ENCODE measurements at places on chromosomes 13 and 19.

GRCh38 chr19:17861542-17862402 is 2.1 kb downstream of the RPL18A start:
- no peak for DNase-seq

GRCh38 chr19:39296055-39296645 is at the start of gene IFNL1:
IFNL1 (plus strand) TSS chr19:39296407; CDS start chr19:39296422, 15 bp downstream.
- no peak for DNase-seq

GRCh38 chr13:95703576-95703975 is 26.6 kb downstream of the DNAJC3 start:
- no peak for DNase-seq

DNA sequence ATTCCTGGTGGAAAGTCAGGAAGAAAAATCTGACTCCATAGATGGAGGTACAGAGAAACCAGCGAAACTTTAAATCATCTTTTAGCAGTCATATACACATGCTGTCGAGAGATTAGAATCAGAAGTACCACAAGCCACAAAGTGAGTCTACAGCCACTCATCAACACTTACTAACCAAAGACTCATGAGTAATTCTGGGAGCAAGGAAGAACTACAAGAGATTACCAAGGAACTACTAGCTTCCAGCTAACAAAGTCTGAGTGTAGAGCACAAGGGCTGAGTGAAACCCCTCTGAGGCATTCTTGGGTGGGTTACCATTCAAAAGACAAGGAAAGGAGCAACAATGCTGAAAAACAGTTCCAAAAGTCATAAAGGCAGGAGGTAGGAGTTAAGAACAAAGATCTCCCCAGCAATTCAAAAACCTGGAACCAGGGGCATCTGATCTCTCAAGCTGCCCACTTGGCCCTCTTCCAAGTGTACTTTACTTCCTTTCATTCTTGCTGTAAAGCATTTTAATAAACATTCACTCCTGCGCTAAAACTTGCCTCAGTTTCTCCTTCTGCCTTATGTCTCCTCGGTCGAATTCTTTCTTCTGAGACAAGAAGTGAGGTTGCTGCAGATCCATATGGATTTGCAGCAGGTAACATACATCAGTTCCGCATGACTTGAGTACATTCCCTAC is 13.0 kb downstream of the RBM26 start:
- no peak for DNase-seq

DNA sequence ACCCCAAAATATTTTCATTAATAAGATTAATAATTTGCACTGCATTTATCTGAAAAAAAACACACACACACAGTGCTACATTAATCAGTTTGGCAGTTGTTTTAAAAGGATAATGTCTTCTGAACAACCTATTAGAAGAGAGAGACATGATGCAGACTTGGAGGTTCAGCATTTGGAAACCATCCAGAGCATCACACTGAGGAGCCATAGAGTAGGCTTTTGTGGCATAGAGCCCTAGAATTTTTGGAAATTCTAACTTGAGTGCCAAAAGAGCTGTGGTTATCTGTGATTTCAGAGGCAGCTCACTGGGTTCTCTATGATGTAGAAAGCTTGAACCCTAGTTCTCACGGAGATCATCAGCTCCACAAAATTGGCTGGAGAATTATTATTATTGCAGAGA is 90.2 kb downstream of the RFC3 start:
- DNase-seq = no peak

DNA sequence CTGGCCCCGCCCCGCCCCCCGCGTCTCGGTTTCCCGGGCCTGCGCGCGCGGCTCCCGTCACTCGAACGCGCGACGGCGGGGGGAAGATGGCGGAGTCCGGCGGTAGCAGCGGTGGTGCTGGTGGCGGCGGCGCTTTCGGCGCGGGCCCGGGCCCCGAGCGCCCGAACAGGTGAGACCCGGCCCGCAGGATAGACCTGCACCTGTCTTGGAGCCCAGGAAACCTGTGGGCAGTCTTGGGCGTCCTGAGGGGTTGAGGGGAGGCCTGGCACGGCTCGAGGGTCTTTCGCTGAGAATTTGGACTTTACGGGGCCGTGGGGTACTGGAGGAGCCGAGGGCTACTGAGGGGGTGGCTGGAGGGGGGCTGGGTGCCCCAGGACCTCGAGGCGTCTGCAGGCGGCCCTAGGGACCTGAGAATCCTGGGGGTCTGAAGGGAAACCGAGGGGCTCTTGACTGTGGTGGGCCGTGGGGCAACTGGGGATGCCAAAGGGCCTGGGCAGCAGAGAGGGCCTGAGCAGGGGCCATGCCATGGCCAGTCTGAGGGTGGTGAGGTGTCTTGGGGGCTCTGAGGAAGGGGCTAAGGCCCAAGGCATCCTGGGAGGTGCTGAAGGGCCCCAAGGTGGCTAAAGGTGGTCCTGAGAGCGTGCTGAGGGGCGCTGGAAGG is at the start of gene KLHL26:
KLHL26 (plus strand) TSS at position 60 of the 661 bp plus-strand sequence; CDS start at position 87, 27 bp downstream.
- DNase-seq = no peak

DNA sequence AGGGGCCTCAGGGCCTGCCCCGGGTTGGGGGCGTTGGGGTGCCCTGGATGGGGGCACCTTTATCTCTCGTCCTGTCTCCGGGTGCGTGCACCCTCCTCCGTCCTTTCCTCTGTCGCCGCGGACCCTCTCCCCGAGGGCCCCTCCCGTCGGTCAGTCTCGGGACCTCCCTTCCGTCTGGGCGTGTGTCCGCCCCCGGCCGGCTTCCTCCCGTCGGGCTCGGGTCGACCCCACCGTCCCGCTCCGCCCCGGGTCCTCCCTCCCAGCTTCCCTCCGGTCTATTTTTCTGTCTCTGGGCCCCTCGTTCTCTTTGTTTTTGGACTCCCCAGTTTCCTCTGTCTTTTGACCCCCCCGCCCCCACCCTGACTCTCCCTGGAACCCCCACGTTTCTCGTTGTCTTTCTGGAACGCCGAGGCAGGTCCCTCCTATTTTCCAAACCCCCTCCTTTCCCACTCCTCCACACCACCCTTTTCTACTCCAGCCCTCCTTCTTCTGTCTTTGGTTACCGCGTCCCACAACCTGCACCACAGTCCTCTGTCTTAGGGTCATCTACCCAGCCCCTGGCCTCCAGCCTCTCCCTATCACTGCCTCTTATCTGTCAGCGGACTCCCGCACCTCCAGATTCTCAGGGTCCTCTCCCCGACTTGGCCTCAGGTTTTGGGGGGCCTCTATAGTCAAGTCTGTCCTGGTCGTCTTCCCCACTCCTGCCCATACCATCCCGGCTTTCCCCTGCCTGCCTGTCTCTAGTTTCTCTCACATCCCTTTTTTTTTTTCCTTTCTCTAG is 757 bp downstream of the EGLN2 start:
- DNase-seq = no peak

DNA sequence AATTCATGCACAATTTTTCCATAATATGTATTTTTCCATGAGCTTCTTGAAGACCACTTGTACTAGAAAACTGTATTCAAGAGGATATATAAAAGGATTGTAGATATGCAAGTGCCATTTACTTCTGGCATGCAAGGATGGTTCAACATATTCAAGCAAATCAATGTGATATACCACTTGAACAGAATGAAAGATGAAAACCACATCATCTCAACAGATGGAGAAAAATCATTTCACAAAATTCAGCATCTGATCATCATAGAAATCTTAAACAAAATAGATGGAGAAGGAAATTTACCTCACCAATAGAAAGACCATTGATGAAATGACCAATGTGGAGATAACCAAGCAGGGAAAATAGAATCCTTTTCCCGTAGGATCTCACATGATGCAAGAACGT is 5.1 kb upstream of the ZNF816 start:
- no peak for DNase-seq

DNA sequence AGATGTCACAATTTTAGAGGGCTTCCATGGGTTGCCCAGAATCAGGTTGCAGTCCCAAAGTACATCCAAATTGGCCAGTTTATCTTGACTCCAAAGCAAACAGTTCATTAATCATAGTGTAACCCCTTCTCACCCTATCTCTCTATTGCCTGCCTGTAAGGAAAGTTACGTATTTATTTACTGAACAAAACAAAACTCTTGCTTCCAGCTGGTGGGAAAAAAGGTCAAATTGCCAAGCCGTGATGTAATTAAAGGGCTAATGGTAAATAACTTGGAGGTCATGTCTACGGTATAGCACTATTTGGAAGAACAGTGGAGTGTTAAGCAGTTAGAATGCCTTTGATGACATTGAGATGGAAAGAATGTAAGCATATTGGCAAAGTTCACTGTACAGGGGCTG is 214.0 kb downstream of the DLEU7 start:
- DNase-seq = no peak

- no peak for DNase-seq
These were observed 11.4 kb upstream of the PEPD start for GRCh38 chr19:33532859-33533460.

- DNase-seq = no peak
These were observed 93.5 kb upstream of the MRI1 start for GRCh38 chr19:13670846-13671245.

DNA sequence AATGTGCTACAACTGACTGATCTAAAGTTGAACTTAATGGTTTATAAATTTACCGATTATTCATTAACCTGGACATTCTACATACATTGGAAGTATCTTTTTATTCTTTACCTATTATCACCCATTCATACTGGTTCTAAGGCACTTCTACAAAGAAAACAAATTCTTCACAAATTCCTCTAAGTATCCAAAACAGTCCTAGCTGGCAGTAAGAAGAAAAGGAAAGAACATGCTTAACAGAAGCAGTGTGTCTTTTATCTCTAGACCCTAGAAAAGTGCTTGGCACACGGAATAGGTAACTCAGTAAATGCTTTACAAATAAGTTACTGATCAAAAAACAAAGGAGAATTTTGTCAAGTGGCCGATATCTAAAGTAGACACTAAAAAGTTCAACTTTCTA is 32.8 kb downstream of the TSC22D1 start:
- no peak for DNase-seq

GRCh38 chr13:102800145-102801041 is 1.5 kb downstream of the BIVM start:
- peak; percentile 65 for DNase-seq

- no peak for DNase-seq
These were observed 61.2 kb downstream of the KLF2 start for GRCh38 chr19:16385821-16386220.

- no peak for DNase-seq
These were observed 11.4 kb downstream of the AKT2 start for GRCh38 chr19:40273469-40274360.

- no peak for DNase-seq
These were observed 25.3 kb upstream of the SLC46A3 start for GRCh38 chr13:28744091-28744536.

- no peak for DNase-seq
These were observed 899.5 kb upstream of the SLC10A2 start for GRCh38 chr13:103965506-103966243.

GRCh38 chr13:42405665-42406390 is 133.9 kb downstream of the AKAP11 start:
- DNase-seq = no peak

DNA sequence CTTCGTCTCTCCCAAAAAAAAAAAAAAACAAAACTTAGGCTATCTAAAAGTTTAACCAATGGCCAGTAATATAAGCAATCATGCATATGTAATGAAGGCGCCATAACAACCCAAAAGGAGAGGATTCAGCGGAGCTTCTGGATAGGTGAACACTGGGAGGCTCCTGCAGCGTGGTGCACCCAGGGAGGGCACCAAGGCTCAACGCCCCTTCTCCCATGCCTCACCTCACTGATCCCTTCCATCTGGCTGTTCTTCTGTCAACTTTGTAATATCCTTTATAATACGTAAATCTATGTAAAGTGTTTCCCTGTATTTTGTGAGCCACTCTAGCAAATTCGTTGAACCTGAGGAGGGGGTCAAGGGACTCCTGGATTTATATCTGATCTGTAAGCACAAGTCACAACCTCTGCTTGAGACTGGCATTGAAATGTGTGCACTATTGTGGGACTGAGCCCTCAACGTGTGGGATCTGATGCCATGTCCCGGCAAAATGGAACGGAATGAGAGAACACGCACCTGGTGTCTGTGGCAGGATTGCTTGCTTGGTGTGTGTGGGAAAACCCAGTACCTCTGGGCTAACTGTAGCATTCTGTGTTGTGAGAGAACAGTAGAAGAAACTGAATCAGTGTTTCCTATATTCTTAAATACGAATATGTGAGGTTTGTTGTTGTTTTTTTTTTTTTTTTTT is 521 bp upstream of the ZNF665 start:
- DNase-seq = no peak

DNA sequence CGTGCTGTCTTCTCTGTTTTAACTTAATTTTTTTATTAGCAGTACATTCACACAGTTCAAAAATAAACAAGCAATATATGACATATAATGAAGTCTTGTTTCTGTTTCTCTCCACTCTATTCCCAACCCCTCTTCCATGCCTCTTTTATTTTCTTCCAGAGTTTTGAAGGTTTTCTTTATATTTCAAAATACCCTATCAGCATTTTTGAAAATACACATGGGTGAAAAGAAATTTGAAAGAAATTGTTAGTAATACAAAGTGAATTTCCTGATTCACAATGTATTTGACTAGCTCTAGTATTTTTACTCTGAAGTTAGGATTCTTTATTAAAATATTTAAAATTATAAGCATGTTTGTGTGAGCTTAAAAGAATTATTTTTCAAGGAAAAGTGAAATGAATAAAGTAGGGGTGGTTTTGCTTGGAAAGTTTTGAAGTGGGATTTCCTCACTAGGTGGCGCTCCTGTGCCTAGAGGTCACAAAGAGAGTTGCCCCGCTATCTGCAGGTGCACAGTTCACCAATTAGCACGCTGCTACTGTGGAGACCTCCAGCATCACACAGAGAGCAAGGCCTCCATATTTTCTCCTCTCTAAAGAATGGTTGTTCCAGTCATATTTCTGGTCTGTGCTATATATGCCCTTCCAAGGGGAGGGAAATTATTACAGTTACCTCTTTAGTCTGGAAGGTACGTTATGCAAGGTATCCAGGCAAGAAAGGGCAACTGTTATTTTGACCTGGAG is 37.6 kb downstream of the SOX21 start:
- DNase-seq = peak; percentile 18

GRCh38 chr13:41416276-41416675 is 41.1 kb upstream of the RGCC start:
- no peak for DNase-seq

DNA sequence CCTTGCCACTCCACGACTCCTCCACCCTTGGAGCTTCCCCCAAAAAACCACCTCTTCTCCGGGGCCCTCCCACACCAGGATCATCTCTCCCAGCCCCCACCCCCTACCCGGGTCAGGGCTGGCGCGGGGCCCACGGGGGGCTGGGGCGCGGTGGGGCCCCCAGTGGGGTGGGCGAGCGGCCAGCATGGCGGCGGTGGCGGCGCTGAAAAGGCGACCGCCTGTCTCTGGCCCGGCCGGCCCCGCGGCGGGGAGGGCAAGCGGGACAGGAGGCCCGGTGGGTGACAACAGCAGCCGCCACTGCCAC is 850 bp downstream of the DYRK1B start:
- no peak for DNase-seq

Data from stimulated activated CD4-positive, alpha-beta T cell treated with anti-CD3 and anti-CD28 coated beads, Interleukin-12 subunit alpha, Interleukin-12 subunit beta, amount 100 ng/mL, for 24 hours (primary cell).